WERI-Rb-1 (cell line): ENCODE measurements at places on chromosomes 11 and 22.

DNA sequence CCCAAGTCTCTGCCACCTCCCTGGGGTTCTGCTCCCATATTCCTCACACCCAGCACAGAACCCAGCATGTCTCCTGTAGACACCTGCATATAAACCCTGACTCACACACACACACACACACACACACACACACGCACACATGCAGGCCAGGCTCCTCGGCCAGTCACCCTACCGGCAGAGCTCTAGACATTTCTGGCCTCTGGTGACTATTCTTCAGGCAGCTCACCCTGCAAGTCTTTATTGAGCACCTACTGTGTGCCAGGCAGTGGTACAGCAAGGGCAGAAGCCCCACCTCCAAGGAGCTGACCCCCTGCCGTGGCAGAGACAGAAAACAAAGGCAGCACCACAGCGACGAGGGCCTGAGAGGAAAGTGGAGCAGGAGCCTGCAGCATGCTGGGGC lies 50.3 kb downstream of the CDKN1C start:
- DNase-seq: no peak

DNA sequence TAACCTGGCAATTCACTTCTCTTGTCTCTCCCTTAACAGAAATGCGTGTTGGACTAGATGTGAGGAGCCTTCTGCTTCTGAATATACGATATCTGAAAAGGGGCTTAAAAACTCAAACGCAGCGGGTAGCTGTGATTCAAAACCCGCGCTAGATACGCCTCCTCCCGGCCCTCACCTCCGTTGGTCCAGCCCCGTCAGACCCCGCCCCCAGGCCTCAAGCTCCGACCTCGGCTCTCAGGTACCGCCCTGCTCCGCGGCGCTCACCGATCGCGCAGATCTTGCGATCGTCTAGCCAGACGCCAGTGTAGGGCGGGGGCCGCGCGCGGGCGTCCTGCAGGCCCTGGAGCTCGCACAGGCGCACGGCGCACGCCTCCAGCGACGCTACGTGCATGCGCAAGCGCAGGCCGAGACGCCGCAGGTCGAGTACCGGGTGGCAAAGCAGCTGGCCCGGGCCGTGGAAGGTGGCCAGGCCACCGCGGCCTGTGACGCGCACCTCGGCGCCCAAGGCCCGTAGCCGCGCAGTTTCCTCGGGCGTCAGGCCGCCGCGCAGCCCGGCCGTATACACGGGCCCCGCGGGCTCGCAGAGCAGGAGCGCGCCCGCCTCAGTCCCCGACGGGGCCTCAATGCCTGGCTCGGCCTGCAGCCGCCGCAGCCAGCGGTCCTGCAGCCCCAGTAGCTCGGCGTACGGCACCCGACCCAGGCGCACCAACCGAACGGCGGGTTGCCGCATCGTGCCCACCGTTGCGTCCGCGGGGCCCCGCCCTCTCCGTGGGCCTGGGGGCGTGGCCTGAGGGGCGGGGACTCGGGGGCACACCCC lies at the start of gene LIPT2:
TSS of gene LIPT2 (minus strand) at position 751 of the 817 bp plus-strand sequence. CDS start at position 730, 21 bp downstream.
- peak; percentile 98 for DNase-seq

GRCh38 chr11:44608991-44609782 lies 43.7 kb downstream of the CD82 start:
- no peak for DNase-seq

DNA sequence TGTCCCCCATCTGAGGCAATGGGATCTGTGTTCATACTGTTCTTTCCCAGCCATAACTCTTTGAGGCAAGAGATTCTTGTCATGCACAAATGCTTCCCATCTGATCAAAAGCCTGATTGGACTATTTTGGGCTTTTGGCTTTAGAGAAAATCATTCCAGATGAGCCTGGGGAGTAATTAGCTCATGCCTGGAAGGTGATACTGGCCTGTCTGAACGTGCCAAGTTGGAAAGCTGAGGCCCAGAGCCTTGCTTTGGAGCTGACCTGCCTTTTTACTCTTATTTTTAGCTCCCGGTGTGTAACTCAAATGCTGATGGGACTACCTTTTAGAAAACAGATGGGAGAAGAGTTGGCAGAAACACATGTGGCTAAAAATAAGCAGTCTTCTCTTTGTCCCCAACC lies 105.0 kb downstream of the DBX1 start:
- no peak for DNase-seq

GRCh38 chr11:127972816-127973215 lies 614.5 kb downstream of the ETS1 start:
- DNase-seq: no peak

DNA sequence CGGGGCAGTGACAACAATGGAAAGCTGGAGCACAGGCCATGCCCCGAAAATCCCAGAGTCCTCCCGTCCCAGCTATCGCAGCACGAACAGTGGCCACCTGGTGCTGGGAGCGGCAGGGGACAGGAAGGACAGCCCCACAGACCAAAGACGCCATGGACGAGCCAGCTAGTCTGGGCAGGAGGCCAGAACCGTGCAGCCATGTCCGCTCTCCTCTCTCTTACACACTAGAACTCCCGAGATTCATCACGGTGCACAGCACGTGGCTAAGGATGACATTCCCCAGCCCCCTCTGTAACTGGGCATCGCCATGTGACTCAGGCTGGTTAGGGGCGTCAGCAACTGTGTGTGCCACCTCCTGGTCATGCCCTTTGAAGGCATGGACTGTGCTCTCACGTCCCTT lies 4.6 kb downstream of the CDPF1 start:
- DNase-seq: no peak

- DNase-seq: no peak
Measured at GRCh38 chr11:130815956-130816355, 100.3 kb downstream of the SNX19 start.
